T-cell (primary cell): ENCODE measurements at places on chromosomes 5 and 9. TPM values are rescaled to one million over a fixed set of nuclear protein-coding genes. Genes with fewer than 3 reads are reported as not detected.
A peak's percentile ranks its signal among the peaks of the same experiment; 100 is the strongest.

DNA sequence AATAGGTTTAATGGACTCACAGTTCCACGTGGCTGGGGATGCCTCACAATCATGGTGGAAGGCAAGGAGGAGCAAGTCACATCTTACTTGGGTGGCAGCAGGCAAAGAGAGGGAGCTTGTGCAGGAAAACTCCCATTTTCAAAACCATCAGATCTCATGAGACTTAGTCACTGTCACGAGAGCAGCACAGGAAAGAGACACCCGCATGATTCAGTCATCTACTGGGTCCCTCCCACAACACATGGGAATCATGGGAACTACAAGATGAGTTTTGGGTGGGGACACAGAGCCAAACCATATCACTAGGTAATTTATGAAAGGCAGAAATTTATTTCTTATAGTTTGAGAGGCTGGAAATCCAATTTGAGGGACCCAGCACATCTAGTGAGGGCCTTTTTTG is 40.0 kb downstream of the MTREX start:
- DNase-seq: no peak
- H3K27ac ChIP-seq: no peak overlapping the region
- no peak overlapping the region for H3K4me3 ChIP-seq

- H3K4me3 ChIP-seq: no peak overlapping the region
- H3K27ac ChIP-seq: no peak overlapping the region
Measured at GRCh38 chr9:3436629-3437420, 89.0 kb downstream of the RFX3 start.

- H3K4me3 ChIP-seq: no peak overlapping the region
- H3K27me3 ChIP-seq: no peaks in the 10 kb centered on the region
- DNase-seq: no peak
Measured at GRCh38 chr5:9558319-9558965, 12.6 kb upstream of the SEMA5A start.

The TMED9 gene
- 57.3 TPM for total RNA-seq

DNA sequence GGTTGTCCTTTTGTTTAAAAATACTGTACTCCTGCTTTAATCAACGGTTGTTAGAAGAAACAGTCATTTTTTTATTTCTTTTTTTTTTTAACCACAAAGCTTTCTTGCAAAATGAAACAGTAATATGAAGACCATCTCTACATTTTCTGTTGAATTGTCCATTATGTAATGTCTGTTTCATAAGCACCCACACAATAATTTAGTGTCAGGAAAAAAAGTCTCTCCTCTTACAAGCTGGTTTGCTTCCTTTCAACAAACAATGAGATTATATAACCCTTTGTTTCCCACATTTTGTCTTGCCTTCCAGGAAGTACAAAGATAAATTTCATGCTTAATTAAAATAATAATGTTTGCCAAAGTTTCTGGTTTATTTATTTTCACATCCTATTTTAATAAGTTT is 16.7 kb downstream of the CTNNAL1 start:
- no peak overlapping the region for H3K27ac ChIP-seq
- H3K4me1 ChIP-seq: peaks cover 3% of the 10 kb centered on the region
- no peaks in the 10 kb centered on the region for H3K36me3 ChIP-seq
- H3K27me3 ChIP-seq: no peaks in the 10 kb centered on the region
- no peak overlapping the region for H3K4me3 ChIP-seq
- DNase-seq: no peak

The CMYA5 gene
- 0.23 TPM for total RNA-seq

DNA sequence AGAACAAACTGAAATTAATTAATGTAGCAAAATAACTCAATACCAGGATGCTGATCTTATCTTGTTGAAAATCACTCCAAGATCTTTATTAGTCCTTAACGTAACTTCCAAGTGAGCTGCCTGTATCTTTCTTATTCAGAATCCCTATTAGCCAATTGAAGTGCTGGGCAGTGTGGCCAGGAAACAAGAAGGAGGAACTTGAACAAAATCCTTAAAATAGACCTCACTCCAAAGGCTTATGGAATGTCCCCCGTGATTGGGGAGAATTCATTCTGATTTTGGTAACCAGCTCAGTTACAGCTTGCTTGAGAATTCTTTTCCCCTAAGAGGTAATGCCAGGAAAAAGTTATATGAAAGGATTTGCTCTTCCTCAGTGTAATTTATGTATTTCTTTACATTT is 171.0 kb downstream of the DEPDC1B start:
- H3K4me3 ChIP-seq: no peak overlapping the region
- no peaks in the 10 kb centered on the region for H3K36me3 ChIP-seq
- H3K27ac ChIP-seq: no peak overlapping the region
- no peaks in the 10 kb centered on the region for H3K27me3 ChIP-seq
- no peaks in the 10 kb centered on the region for H3K4me1 ChIP-seq
- DNase-seq: no peak

DNA sequence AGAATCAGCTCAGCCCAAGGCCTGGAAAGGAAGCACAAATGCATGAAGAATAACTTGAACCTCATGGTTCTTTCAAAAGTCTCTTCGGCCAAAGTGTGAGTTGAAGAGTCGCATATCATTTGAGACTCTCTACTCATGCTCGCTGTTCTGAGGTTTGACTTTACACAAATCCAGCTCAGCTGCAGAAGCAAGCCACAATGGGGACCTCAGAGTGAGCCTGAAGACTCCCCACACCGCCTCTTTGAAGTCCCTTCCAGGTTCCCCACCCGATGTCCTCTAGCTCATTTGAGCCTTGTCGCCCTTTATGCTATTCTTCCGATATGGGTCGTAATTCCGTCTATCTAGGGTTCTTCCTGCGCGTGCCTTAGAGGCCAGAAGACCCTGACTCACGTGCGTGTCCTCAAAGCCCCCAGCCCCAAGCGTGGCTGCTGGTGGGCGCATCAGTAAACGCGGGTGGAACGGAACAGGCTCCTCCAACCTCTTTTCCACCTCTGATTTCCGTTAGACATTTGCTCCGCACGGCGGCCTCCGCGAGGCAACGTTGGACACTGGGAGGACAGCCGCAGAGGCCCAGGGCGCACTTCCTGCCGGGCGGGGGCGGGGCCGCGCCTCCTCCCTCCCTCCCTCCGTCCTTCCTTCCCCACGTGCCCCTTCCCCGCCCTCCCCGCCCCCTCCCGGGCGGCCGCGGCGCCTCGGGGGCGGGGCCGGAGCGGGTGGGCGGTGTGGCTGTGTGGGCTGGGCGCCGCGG is at the start of gene SNX30:
Gene SNX30, plus strand, starts transcription at position 745 of the 748 bp plus-strand sequence. CDS start 242 bp downstream, outside the sequence.
- DNase-seq: peak; percentile 64
- peak within 1 kb of the TSS; percentile 82 for H3K27ac ChIP-seq

DNA sequence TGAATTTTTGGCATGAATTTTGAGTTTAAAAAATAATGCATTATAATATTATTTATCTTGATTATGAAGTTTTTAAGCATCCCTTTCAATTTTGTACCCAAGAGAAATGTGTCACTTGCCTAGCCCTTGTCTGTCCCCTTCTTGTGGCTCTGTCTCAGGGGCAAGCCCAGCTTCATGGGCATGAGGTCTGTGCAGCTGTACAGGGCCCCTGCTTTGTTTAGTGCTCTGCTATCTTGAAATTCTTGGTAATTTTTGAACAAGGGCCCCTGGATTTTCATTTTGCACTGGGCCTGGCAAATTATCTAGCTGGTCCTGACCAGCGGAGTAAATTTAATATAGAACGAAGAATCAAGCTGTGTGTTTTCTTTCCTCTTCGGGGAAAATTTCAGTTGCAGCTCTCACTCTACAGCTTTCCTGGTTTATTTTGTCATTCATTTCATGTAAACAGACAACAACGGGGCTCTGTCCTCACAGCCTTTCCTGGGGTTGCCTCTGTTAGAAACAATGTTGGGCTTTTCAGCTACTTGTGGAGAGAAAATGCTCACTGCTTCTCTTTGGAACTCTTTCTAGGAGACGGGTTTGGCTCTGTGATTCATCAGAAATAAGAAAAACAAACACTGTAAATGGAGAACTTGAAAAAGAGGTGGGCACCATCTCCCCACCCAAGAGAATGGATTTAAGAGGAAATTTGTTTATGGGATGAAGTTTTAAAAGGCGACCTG is 41.1 kb downstream of the LIX1 start:
- H3K4me1 ChIP-seq: no peaks in the 10 kb centered on the region
- H3K27ac ChIP-seq: no peak overlapping the region
- no peak overlapping the region for H3K4me3 ChIP-seq
- DNase-seq: no peak
- no peaks in the 10 kb centered on the region for H3K36me3 ChIP-seq
- no peaks in the 10 kb centered on the region for H3K27me3 ChIP-seq

The PCDHB11 gene
- total RNA-seq: not detected
